Stimulated activated CD8-positive, alpha-beta memory T cell treated with anti-CD3 and anti-CD28 coated beads, Interleukin-12 subunit alpha, Interleukin-12 subunit beta, amount 100 ng/mL, for 1 hour (primary cell): ENCODE measurements at places on chromosomes 12 and 14.

DNA sequence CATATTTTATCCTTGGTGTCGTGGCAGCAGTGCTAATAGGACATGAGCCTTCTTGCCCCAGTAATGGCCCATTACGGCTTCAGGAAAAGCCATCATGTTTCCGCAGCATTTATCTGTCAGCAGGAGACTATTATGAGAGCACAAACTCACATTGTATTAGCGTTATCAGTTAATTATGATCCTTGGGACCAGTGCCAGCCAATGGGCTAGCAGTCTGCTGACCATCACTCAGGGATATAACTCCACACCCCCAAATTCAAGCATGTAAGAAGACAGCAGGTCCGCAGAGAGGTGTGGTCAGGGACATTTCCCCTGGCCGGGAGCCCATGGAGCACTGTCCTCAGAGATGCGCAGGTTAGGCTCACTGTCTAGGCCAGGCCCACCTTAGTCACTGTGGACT, 4.9 kb upstream of the ESRRB start:
- no peak for DNase-seq

- DNase-seq: no peak
Measured at GRCh38 chr12:105384916-105385535, 54.5 kb downstream of the C12orf75 start.

DNA sequence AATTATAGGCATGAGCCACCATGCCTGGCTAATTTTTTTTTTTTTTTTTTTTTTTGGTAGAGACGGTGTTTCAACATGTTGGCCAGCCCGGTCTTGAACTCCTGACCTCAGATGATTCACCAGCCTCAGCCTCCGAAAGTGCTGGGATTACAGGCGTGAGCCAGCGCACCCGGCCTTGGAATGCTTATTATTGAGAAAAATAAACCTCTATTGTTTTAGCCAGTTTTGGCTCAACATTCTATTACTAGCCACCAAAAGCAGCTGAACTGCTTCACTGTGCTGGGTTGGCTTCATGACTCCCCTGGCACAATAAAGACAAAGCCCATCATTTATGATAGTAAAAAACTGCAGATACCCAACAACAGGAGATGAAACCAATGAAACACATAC, 93.5 kb upstream of the CEP83 start:
- DNase-seq: no peak

DNA sequence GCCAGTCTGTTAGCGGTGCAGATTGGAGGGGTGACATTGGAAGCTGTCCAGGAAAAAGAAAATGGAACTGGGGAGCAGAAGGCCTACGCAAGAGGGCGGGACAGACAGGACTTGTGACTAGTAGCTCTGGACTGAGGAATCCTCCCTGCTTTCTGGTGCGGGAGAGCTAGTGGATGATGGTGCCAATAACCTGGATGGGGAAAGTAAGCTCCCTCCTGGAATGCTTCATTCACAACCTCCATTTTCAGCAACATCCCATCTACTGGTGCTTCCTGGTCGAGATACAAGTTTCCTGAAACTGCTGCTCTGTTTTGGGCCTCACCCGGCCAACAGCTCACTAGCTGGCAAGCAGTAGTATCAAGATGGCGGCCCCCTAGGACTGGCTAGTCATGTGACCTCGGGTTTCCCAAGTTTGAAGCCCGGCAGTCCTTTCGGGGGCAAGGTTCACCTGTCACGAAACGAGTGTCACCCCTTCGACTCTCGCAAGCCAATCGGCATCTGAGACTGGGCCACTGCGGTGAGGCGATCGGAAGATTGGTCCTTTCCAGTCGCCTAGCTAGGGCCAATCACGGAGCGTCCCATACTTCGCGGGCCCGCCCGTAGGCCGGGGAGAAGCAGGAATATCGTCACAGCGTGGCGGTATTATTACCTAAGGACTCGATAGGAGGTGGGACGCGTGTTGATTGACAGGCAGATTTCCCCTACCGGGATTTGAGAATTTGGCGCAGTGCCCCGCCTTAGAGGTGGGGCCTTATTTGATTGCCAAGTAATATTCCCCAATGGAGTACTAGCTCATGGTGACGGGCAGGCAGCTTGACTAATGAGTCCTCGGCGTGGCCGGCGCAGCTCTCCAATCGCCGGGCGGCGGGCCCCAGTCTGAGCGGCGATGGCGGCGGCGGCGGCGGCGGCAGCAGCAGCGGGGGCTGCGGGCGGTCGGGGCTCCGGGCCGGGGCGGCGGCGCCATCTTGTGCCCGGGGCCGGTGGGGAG, at the start of gene PABPN1:
Gene PABPN1 (plus strand): TSS at position 874 of the 988 bp plus-strand sequence. CDS start 13 bp downstream, at position 887.
- peak; percentile 96 for DNase-seq

DNA sequence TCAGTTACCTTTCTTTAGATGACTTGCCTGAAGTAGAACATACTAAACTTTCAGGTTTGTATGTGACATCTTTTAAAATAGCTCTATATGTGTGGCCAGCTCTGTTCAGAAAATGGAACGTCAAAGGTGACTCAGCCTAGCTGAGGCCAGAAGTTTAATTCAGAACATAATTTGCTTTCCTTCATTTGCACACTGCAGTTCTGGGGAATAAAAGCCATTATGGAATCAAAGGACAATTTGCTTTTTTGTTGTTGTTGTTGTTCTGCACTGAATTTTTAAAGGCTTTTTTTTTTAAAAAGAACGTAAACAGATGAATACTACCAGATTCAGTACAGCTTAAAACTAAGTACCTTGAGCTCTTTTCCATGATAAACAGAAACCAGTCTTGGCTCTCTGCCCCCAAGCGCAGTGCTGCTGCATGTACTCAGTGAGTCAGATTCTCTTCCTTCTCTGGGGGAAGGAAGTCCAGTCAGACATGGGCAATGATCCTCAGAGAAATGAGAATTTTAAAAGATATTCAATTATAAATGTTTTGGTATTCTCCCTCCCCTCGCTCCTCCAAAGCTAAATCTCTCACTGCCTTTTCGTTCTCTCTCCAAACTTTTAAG, 644.2 kb downstream of the NOVA1 start:
- no peak for DNase-seq

- no peak for DNase-seq
Measured at GRCh38 chr14:66111891-66112290, 374.3 kb upstream of the CCDC196 start.

- no peak for DNase-seq
Measured at GRCh38 chr12:11941606-11942337, 129.0 kb upstream of the BCL2L14 start.

- no peak for DNase-seq
Measured at GRCh38 chr12:78236264-78236663, 405.6 kb downstream of the NAV3 start.
